Myocyte (in vitro differentiated cells): ENCODE measurements at places on chromosomes 1 and 21.
A peak's percentile ranks its signal among the peaks of the same experiment; 100 is the strongest.

GRCh38 chr1:9510130-9510529 lies 29.1 kb upstream of the SLC25A33 start:
- no peak for DNase-seq

- DNase-seq: peak; percentile 34
These were observed 23.2 kb upstream of the BECN2 start for GRCh38 chr1:241934201-241934848.

- no peak for DNase-seq
These were observed 90.0 kb downstream of the ARHGEF10L start for GRCh38 chr1:17629460-17629859.

DNA sequence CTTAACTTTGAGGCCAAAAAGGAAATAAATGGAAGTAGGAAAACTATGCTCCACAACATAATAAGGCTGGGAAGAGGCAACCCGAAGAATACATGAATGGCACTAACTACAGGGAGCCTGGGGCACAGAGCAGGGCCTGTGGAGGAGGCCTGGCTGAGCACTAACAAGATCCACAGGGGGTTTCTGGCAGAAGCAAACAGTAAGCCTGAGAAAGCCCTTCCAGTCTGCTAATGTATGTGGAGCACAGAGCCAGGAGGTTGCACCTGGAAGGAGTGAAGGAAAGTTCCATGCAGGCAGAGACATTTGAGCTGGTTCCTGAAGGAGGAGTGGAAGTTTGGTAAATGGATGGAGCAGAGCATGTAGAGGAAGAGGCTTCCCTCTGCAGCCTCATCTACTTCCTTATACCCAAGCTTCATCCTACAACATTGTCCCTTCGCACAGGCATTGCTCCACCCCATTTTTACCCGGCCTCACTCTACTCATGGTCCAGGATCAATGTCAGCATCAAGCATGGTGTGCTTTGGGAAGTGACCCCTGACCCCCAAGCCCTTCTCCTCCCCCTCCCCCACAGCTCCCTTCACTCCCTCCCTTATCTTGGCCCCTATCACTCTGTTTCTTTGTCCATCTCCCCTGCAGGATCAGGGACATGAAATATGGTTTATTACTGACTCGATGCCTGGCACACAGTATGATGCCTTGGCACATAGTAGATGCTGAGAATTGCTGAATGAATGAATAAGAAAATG lies 23.3 kb downstream of the SHISA4 start:
- no peak for DNase-seq
